ENCODE measurements at places on chromosomes 2 and 18.

DNA sequence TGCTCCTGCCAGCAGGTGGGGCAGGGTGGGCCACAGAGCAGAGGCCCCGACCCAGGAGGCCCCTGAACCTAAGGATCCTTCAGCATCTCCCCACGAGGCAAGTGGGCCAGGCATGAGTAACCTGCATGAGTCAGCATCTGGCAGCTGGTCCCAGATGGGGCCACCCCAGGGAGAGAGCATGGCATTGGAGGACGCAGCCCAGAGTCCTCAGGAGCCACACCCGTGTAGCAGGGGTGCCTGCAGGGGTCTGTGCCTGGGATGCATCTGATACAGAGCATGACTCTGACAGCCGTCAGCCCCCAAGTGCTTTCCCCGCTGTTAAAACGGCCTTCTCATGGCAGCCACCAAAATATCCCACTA lies 185.6 kb upstream of the SALL3 start:
- DNase-seq = no peak

DNA sequence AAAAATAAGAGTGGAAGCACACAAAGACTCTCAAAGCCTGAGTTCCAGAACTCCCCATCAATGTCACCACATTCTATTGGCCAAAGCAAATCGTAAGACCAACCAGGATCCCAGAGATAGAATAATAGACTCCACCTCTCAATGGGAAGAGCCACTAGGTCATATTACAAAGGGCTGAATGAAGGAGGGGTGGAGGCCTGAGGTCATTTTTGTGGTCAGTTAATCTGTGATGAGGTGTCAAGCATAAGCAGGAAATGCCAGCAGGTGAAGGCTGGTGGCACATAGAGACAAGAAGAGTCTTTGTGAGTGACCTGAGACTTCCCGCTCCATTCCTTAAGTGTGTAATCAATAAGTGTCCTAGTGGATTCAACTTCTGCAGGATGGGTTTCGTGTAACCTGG lies 144.3 kb downstream of the TFCP2L1 start:
- no peak for DNase-seq

DNA sequence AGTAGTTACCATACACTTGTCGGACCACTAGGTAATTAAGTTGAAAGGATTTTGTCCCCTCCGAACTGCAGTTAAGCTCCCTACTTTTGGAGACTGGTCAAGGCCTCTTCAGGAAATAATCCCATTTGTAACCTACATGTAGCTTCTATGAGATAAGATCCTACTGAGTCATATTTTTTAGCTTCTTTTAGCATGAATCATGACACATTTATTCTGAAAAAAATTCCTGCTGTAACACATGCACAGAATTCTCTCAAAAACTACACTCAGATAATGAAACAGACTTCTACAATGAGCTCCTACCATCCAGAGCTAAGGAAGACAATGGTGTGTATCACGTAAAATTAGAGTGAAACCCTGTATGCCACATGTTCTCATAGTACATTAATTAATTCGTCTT lies 100.7 kb upstream of the CCDC195 start:
- DNase-seq = peak; percentile 65

DNA sequence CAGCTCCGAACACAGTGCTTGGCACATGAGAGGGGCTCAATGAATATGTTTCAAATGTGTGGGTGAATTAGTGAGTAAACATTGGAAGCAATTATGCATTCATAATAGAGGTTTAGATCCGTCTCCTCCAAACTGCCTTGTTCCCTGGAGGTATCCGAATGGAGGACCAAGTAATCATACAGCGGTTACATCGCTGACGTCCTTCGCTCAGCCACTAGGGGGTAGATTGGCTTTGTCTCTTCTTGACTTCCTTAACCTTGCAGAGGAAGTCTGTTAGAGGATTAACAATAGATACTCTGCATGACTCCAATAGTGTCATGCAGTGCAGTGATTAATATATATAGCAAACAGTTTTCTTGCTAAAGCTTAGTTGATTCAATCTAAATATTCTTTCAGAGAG lies 517.0 kb downstream of the PTPRM start:
- DNase-seq = peak; percentile 23

DNA sequence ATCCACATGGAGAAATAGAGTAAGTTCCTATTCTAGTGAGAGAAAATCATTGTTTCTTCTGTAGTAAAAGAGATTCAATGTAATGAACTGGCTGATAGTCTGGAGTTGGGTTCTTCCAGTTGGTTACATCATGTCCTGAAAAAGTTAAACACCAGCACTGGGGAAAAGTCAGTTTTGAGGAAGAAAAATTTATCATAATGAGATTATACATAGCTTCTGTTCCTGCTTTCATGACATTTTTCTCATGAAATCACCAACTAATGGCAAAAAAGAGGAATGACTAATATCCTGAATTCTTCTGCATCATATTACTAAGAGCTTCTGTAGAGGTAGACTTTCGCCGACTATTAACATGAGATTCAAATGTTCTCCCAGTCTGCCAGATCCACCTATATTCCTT lies 69.2 kb upstream of the SLC9A2 start:
- DNase-seq = no peak

- DNase-seq = no peak
Observed at GRCh38 chr18:58881477-58881876, 16.8 kb downstream of the ZNF532 start.

DNA sequence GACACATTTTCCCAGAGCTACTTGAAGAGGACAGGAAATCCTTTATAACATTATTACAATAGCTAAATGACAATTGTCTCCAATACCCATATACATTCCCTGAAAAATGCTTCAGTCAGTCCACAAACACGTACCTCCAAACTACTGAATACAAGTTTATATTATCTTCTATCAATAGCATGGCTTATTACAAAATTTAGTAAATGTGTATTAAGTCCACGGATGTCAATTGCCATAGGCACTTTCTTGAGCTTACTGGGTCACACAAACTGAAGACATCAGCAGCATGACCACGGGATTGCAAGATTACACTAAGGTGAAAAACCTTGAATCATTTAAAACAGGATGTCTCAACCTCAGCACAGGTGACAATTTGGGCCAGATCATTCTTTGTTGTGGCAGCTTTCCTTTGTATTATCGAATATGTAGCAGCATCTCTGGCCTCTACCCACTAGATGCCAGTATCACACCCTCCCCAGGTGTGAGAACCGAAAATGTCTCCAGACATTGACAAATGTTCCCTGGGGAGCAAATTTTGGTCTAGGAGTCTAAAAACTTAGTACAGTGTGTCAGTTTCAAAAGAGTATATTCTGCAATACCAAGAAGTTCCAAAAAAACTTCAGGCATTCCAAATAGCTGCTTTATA lies 1.4 kb downstream of the MBD2 start:
- DNase-seq = no peak

DNA sequence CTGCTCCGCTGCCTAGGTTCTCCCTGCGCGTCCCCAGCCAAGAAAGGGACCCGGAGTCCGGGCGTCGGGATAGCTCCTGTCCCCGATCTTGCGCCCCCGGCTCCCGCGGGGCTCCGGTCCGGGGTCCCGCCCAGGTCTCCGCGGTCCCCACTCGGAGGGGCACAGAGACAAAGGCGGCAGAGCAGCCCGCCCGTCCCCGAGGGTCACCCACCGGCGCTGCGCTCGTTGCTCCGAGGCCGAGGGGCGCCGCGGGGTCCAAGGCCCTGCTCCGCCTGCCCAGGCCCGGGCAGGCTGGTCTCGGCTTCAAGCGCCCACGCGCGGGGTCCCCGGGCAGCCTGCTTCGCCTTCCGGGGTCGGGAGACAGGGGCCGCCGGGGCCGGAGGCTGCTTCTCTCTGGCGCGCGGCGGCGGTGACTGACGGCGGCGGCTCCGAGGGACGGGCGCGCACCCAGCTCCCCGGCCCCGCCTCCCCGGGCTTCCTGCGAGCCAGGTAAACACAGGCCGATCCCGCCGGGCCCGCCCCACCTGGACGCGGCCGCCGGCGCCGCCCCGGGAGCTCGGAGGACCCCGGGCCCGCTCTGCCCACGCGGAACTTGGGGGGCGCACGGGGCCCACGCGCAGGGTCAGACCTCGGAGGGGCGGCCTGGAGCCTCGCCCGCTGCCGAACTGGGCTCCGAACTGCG lies at the start of gene MBP:
Gene MBP (minus strand): TSS at position 415 of the 682 bp plus-strand sequence. CDS start 27,522 bp downstream, outside the sequence.
- no peak for DNase-seq

- DNase-seq = no peak
Observed at GRCh38 chr2:109128616-109129355, at the start of gene SH3RF3. Gene SH3RF3 (plus strand): TSS chr2:109129205.

DNA sequence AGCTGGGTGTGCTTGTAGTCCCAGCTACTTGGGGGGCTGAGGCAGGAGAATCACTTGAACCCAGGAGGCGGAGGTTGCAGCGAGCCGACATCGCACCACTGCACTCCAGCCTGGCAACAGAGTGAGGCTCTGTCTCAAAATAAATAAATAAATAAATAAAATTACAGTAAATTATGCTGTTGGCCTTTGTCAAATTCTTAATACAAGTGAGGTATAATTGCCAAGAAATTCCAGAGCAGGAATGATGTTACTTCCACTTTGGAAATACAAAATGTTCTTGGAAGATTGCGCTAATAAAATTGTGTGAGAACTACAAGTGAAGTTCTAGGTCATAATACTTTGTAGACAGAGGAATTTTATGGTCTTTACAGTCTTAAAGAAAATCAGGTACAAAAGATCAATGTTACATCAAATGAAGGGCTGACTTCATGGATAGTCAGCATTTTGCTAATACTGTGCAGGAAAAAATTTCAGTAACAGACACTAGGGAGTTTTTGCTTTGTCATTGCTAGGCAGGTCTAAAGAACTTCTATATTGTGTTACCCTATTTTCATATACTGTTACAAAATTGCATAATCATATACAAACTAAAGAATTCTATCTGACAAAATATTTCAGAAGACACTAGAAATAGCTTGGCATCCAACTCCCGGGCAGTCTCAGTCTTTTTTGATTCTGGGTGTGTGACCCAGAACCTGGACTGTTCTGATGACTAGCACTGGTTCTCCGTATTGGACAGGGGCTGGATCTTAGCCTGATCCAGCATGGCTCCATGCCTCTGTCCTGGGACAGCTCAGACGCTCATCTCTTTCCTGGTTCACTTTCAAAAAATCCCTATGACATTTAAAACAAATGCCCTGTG lies 76.0 kb upstream of the STK17B start:
- no peak for DNase-seq

GRCh38 chr2:233044974-233045605 lies 12.6 kb downstream of the NEU2 start:
- no peak for DNase-seq

All from fibroblast of skin of left biceps (primary cell).